ENCODE measurements at places on chromosomes 2 and 18. TPM values are rescaled to one million over a fixed set of nuclear protein-coding genes. Genes with fewer than 3 reads are reported as not detected.

The LOXHD1 gene
- total RNA-seq = 0.05 TPM

The OTX1 gene
- 0.34 TPM for total RNA-seq

The UGT1A4 gene
- not detected for total RNA-seq

The LYG2 gene
- total RNA-seq = not detected

The CCBE1 gene
- total RNA-seq = 0.14 TPM

The UGT1A3 gene
- total RNA-seq = not detected

The TMEFF2 gene
- 0.05 TPM for total RNA-seq

The HAUS1 gene
- 102 TPM for total RNA-seq

The RUFY4 gene
- not detected for total RNA-seq

The PTPRN gene
- not detected for total RNA-seq

The ADCYAP1 gene
- total RNA-seq = not detected

All from dermis blood vessel endothelial cell (primary cell).